ENCODE measurements at places on chromosomes 11 and 22.

DNA sequence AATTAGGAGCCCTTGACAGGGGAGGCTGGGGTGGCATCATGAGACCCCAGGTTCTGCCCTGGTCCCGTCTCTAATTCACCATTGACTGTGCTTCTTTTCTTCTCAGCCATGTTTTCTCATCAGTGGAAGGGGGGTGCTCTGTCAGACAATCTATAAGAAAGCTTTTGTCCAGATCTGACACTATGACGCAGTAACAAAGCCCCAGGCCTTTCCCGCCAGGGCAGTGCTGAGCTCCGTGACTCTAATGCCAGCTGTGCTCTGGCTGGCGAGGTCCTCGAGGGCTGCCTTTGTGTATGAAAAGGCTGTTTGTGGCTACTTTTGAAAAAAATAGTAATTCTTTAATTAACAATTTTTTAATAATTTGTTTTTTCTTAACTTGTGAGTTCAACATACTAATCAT, 3.2 kb downstream of the CD6 start:
- no peak for DNase-seq

DNA sequence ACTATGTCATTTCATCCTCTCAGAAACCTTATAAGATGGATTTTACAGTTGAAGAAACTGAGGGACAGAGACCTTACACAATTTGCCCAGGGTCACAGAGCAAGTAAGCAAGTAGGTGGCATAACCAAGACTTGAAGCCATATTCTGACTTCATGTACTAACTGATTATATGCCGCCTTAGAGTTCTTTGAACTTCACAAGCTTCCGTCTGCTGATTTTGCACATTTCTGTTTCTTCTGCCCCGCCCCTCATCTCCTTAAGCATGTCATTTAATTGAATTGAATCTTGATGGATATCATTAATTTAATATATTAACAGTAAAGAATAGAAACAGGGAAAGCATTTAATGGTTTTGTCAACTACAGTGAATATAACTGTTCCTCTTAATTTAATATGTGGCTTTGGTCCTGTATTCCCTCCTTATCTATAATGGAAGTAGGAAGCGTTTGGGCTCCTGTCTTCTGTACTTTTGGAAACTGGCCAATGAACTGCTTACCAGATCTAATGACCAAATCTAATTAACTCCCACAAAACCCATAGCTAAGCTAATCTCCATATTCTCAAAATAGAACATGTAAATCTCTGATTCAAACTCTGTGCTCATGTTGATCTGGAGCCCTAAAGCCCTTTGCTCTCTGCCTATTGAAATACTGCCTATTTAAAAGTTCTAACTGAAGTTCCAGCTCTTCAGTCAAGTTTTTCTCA, 30.4 kb downstream of the SIK2 start:
- no peak for DNase-seq

DNA sequence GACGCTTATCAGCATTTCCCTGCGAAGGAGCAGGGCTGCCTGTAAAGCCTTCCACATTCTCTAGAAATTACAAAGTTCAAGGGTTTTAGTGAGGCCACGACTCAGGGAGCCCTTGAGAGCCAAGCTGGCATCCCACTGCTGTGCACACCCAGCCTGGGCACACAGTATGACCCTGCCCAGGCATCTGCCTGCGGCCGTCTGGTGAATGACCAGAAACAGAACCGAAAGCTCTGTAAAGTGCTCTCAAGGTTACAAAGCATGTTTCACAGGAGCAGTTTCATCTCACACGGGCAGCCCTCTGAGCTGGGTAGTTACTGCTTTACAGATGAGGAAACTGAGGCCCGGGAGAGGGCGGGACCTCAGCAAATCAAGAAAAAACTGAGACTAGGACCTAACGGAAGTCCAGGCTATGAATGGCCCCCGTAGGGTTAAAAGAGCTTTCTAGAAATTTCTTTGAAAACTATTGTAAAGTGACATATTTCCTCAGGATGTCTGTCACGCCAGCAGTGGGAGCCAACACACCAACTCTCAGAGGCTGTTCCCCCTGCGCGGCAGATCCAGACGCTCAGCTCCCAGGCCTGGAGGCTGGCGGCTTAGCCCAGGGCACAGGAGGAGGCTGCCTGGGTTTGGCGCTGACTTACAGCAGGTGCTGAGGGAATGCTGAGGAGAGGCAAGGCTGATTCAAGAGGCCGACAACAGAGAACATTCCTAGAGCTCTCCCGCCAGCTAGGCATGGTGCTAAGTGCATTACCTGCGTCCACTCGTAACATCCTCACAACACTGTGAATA, 7.7 kb upstream of the TCF20 start:
- DNase-seq = no peak

GRCh38 chr11:33377412-33378370, 120.5 kb downstream of the HIPK3 start:
- peak; percentile 33 for DNase-seq

- DNase-seq = peak; percentile 87
Measured at GRCh38 chr22:28116219-28116673, 197.2 kb upstream of the PITPNB start.

DNA sequence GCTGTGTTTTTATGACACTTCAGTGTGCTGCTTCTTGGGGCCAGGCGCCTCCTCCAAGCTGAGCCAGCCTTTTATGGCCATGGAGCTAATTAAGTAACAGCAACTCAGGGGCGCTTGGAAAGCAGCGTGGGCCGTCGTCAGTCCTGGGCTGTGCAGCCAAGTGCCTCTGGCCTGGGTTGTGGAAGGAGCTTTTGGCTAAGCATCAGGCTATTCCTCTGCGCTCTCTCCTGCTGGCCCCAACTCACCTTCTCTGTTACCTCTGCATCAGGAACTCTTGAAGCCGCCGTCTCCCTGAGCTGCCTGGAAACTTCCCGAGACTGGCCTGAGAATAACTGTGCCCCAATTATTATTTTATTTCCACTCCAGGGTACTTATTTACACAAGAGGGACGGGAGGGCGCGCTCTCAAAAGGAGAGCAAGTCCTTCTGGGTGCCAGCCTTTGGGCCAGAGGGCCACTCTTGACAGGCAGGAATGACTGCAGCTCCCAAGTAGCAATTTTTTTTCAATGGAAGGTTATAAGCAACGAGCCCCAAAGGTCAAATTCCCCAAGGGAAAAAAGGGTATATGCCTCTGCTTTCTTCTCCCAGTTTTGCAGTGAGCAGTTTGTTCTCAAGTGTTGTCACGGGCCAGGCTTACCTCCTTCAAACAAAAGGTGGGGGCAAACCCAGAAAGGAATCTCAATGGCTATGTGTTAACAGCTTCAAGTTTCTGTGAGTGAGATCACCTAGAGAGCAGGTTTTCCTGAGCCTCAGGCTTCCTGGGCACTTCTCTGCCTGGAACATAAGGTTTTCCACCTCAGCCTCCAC, 38.5 kb upstream of the NAV2 start:
- DNase-seq = no peak

DNA sequence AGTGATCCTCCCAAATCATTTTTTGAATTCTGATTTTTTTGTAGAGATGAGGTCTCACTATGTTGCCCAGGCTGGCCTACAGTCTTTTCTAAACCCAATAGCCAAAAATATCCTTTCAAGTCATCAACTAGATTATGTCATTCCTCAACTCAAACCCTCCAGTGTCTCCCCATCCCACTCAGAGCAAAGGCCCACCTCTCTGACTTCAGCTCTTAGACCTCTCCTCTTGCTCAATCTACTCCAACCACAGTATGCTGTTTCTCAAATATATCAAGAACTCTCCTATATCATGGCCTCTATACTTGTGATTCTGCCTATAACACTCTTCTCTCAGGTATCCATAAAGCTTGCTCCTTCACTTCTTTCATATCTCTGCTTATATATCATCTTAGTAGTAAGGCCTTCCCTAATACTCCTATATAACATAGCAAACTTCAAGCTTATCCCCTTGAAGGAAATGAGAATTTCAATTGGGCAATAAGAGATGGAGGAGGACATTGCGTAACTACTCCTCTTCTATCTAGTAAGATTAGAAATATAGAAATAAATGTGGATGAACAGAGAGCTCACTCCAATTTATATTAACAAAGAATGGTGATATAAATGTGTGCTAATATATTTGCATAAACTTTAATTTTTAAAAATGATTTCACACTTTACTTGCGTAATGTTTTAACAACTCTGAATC, 24.5 kb downstream of the DLG2 start:
- no peak for DNase-seq

DNA sequence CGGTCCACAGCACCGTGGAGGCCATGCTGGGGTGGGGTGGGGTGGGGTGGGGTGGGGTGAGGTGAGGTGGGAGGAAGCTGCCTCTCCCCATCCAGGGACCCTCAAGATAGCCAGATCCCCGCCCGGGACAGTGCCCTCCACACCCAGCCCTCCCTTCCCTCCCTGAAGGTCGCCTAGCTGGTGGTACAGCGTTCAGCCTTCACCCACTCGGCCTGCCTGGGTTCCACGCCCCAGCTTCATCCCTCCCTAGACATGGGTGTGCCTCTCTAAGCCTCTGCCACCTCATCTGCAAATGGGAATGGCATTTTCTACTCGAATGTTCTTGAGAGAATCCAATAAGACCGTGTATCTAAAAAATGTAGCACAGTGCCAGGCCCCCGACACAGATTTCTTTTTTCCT, 17.8 kb downstream of the KCTD17 start:
- no peak for DNase-seq

DNA sequence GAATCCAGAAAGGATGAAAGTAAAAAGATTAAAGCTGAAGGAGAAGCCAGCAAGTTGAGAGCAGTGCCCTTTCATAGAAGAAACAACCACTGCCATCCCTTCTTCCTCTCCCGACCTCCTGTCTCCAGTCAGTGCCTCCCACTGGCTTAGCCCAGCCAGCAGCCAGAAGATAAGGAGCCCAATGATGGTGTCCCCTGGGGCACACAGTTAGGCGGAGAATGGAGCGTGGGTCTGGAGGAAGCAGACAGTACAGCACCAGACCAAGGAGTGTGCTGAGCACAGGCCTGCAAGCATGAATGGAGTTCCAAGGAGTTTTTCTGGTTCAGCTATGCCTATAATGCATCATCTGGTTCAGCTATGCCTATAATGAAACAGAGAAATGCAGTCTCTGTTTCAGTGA, 54.3 kb upstream of the TNRC6B start:
- DNase-seq = no peak

DNA sequence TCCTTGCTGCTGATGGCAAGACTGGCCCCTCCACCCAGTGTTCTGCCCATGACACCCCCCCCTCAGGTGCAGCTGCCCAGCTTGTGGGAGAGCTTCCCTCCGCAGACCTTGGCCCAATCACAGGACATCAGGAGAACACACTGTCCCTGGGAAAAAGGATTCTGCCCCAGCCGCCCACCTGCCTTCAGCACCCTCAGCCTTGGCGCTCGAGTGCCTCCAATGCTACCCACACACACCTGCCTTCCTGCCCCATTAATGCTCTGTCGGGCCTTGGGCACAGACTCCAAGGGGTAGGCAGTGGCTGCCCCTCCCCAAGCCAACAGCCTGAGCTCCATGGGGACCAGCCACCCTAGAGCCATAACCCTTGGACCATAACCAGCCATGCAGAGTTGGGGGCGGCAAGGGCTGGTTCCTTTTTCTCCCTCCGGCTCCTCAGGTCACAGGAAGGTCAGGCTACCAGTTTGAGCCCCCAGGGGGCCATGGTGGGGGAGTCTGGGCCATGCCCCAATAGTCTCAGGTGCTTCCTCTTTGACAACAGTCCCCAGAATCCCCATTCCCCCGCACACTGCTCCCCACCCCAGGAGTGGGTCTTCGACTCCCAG, 1.3 kb upstream of the ZNF70 start:
- DNase-seq = no peak

- DNase-seq = no peak
Measured at GRCh38 chr11:68142441-68143309, 21.5 kb upstream of the CHKA start.
